ENCODE measurements at places on chromosomes 3 and 15. TPM values are rescaled to one million over a fixed set of nuclear protein-coding genes. Genes with fewer than 3 reads are reported as not detected.

Gene TMEM108
- total RNA-seq = 5.3 TPM

DNA sequence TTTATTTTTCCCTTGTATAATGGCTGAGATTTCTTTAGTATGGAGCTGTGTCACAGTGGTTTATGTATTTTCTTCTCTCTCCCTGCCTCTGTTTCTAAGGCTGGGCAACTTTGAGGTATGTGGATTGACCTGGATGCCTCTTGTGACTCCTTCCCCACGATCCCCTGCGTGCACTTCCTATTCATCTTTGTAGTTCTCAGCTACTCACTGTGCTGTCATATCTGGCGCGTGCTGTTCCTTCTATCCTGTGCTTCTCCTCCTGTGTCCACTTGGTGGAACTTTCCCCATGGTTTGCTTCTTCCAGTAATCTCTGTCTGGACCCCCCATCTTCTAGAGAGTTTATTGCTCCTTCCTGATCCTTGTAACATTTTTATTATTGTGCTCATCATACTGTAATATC lies 97.3 kb downstream of the AKAP13 start:
- DNase-seq = no peak

GRCh38 chr3:11128682-11129632 lies 25.3 kb upstream of the HRH1 start:
- no peak for DNase-seq

- DNase-seq = no peak
These were observed 99.2 kb upstream of the C3orf80 start for GRCh38 chr3:160126051-160126450.

DNA sequence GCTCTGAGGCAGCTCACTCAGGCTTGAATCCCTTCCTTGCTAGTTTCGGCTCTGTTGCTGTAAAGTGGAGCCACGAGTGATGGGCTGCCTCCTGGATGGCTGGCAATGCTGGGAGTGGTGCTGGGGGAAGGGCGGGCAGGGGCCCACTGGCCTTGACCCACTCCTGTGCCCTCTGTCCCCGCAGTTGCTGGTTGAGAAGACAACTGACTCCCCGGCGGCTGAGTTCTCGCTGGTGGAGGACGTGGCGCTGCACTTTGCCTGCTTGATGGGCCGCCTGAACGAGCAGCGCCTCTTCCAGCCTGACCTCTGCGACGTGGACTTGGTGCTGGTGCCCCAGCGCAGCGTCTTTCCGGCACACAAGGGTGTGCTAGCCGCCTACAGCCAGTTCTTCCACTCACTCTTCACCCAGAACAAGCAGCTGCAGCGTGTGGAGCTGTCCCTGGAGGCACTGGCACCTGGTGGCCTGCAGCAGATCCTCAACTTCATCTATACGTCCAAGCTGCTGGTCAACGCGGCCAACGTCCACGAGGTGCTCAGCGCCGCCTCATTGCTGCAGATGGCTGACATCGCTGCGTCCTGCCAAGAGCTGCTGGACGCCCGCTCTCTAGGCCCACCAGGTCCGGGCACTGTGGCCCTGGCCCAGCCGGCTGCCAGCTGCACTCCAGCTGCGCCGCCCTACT lies 4.7 kb downstream of the ZBTB47 start:
- DNase-seq = no peak

DNA sequence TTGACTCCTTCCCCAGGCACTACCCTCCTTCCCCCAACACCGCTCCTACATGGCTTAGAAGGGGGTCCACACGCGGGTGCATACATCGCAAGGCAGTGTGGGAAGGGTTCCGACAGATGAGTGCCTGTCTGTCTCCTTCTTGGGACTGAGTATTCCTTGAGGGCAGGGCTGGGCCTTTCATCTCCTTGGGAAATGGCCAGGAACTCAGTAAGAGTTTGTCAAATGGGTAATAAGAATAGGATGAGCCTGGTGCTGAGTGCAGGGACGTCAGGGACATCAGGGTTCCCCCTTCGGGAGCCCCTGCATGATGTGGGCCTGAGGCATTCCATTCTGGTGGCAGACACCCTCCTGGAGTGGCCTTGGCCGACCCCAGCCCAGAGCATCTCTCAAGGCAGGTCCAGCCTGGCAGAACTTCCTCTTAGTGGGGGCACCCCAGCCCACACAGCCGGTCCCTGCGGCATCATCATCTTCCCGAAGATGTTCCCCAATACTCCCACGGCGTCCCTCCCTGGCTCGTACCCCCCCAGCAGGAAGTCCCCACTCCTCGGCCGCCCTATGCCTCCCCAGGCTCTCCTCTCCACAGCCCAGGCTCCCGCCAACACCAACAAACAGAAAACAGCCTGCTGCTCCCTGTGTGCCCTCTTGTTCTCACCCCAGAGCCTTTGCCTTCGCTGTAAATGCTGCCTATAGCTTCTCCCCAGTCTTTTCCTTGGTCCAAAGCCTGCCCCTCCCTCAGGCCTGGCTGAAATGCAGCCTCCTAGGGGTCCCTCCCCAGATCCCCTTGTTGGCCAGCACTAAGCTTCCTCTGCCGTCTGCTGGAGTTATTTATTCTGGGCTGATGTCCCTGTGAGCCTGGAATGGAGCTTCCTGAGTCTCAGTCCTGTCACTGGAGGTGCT lies 67.5 kb upstream of the LCTL start:
- no peak for DNase-seq

GRCh38 chr15:69562564-69562963 lies 109.9 kb downstream of the RPLP1 start:
- DNase-seq = no peak

Gene SCN11A
- total RNA-seq = 0.07 TPM

DNA sequence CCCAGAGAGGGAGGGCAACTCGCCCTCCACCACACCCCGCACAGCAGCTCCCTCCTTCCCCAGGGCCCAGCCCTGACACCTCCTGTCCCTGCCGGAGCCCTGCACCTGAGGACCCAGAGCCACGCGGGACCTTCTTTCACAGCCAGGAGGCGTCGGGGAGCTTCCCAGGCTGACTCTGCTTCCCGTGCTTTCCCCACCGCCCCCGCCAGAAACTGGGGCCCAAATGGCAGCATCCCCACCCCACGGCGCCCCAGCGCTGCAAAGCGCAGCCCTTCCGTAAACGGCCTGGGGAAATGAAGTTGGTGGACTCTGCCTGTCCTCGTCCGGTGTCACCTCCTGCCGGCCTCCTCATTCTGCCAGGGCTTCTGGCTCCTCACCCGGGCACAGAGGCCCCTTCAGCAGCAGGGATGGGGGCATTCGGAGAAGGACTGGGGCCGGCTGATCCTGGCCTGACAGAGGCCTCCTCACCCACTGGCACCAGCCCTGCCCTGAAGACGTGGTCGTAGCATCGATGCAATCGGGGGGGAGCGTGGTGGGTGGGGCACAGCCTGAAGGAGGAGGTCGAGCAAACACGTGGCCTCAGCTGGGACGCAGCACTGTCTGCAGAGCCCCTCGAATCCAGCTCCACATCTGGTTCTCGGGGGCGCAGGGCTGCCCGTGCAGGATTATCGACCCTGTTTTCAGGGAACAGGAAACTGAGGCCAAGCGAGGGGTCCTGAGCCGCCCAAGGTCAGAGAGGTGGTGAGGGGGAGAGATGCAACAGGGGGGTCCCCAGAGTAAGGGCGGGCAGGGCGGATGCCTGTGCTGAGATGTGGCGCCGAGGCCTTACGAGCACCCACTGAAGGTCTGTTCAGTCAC lies 235.4 kb downstream of the XXYLT1 start:
- no peak for DNase-seq

- DNase-seq = no peak
These were observed 5.4 kb downstream of the CORO2B start for GRCh38 chr15:68583936-68584755.

Gene AGBL1
- not detected for total RNA-seq

- no peak for DNase-seq
These were observed 158.4 kb upstream of the CCDC54 start for GRCh38 chr3:107218864-107219269.

GRCh38 chr3:143241481-143241951 lies 121.9 kb downstream of the CHST2 start:
- DNase-seq = no peak

Gene TMEM42
- total RNA-seq = 11.2 TPM

GRCh38 chr3:171755015-171755589 lies 55.2 kb downstream of the PLD1 start:
- no peak for DNase-seq

GRCh38 chr15:52567871-52568600 lies 794 bp downstream of the ARPP19 start:
- no peak for DNase-seq

Gene ABHD6
- total RNA-seq = 13.8 TPM

DNA sequence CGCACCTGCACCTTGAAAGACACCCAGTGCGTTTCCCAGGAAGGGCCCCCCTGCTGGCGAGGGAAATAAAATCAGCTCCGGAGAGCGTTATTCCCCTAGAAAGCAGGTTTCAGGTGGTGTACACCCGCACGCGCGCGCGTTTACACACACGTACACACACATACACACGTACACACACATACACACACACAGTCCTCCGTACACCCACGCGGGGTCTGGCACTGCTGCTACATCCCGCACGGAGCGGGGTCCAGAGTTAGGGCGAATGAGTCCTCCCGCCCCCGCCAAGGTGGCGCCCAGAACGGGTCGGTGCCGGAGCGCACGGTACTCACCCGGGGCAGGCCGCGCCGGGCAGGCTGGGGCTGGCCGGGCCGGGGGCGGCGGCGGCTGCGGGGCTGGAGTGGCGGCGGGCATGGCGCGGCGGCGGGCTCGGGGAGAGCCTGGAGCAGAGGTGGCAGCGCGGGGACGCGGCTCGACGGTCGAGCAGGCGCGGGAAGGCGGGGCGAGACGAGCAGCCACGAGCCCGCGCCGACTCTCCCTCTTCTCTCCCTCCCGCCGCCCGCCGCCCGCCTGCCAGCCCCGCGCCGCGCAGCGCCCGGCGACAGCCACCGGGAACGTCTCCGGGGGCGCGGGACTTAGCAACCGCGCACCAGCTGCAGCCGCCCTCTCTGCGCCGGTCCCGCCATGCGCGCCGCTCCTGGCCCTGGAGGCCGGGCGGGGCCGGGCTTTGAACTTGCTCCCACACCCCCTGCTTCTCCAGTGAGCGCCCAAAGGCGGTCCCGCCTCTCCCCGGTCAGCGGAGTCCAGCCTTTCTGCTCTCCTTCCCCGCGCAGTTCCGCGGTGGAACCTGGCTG lies at the start of gene DCLK3:
Gene DCLK3 (minus strand): TSS at position 704 of the 854 bp plus-strand sequence. CDS start 290 bp downstream, at position 414.
- DNase-seq = no peak

- DNase-seq = no peak
These were observed 7.7 kb downstream of the SORD start for GRCh38 chr15:45030743-45031142.

DNA sequence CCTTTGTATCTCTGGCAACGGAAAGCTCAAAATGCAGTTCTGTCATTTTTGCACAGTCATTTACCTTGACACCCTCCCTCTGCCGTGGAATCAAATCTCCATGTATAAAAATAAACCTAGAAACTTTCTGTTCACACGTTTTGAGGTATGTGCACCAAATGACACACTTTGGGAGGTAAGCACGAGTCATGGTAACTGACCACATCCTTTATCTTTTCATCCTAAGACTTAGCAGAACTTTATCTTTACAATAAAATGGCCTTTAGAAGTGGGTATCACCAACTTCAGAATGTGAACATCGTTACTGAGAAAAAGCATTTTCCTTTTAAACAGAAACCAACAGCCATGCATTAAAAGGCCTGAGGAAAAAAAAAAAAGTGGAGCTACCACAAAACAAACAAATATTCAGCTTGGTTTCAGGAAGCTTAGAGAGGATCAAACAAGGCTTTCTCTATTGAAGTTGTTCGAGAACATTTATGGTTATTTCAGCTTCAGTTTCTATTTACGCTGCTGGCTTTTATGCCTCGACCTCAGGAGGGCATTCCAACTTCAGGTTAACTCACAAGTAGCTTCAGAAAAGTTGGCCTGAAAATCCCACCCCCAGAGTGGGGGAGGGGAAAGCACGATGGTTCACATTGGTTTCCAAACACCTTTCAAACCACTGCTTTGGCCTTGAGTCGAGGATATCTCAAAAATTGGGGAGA lies 171.1 kb upstream of the ICE2 start:
- DNase-seq = no peak

DNA sequence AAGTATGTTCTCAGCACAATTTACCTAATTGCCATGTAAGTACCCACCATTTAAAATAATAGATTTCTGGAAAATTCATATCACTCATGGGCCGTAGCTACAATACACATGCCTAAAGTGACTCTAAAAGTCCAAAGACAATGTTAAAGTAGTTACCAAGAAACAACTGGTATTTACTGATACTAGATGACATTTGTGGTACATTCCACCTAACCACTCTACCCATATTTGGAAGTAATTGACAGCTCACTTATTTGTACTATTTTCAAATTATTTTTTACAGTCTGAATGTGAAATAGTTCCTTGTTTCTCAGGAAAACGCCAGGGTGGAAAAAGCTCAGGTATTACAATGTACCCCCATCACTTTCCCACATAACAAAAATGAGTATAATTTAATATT lies 573.0 kb downstream of the MECOM start:
- no peak for DNase-seq

Gene SLC51A
- total RNA-seq = 0.35 TPM

Gene IL12A
- 3.9 TPM for total RNA-seq

- no peak for DNase-seq
These were observed 79.0 kb upstream of the RARB start for GRCh38 chr3:25349095-25349494.

DNA sequence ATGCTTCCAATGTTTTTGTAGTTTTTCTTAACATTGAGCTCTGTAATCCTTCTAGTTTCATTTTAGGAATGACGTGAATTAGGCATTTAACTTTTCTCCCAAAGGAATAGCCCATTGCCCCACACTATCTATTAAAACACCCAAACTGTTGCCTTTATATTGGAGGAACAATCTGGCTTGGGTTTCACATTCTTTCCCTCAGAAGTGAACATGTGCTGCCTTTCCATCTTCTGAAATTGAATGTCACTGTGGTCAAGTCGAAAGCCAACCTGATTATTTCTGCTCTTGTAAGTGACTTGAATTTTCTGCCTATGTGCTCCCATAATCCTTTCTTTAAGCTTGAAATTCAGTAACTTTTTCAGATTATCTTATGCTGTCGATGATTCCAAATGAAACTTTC lies 214.5 kb downstream of the SLC9A9 start:
- DNase-seq = no peak

- DNase-seq = no peak
These were observed 7.3 kb downstream of the RAB27A start for GRCh38 chr15:55282284-55282833.

DNA sequence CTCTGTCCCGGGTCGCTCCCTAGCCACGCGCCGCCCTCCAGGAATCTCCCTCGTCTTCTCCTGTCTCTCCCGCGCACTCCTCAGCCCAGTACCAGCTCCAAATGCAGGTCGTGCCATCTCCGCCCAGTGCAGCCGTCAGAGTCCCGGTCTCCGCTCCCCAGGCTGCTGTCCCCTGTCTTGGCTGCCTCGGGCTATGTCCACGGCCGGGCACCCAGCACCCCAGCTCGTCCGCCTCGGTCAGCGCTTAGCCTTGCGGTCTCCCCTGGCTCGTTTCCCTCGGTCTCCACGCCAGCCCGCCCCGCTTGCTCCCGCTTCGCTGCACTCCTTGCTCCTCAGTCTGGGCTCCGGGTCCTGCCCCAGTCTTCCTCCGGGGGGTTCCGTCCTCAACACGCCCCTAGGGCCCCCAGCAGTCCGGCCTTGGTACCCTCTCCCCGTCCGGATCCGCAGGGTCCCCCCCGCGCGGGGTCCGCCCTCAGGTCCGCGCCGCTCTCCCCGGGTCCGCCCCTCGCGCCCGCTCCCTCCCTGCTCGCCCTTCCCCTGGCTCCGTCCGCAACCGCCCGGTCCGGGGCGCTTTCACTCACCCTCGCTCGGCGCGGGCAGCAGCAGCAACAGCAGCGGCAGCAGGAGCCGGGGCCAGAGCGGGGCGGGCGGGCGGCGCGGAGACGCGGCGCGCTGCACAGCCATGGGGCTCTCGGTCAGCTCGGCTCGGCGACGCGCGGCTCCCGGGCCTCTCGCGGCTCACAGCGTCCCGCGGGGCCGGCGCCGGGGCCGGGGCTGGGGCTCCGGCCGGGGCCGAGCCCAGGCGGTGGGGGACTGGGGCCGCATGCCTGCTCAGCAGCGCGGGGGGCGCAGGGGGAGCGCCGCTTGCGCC lies 462 bp downstream of the IGDCC3 start:
- DNase-seq = no peak
